ENCODE measurements at places on chromosomes 16 and 17.

DNA sequence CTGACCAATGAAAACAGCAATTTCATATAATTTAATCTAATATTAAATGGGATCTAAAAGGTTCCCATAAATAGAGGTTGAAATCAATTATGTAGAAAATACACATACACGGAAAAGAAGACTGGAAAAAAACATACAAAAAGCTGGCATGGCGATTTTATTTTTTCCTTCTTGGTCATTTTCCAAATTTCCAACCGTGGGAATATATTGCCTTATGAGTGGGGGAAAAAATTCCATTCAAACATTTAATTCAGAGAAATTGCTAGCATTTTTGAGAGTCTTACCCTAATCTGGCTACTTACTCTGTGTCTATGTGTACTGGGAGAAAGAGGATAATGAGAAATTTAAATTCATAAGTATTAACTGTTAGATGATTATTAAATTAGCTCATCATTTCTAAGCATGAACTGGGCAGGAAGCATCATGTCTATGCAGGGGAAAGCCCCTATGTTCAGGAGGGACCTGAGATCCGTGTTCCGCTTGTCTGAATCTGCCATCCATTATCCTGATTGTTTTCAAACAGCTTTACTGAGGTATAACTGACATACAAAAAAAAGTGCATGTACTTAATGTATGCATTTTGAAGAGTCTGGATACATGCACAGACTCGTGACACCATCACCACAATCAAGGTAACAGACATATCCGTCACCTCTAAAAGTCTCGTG is 145.2 kb downstream of the XYLT1 start:
- no peak for DNase-seq

- no peak for DNase-seq
These were observed 1.5 kb downstream of the BCL6B start for GRCh38 chr17:7024402-7024785.

DNA sequence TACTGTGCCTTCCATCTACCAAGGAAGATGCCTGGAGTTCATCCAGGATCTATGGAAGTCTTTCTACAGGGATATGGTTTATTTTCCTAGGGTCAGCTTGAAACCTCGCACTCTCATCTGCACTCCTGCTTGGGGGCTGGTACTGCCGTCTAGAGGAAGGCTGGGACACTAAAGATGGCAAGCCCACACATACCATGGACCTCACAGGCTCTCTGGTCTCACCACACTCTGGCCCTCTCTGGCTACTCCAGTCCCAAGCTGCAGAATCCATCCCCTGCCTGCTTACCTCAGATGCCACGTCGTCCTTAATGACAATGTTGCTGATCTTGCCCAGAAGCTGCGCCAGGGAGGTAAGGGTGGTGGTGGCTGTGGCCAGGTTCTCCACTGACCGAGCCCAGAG is 2.1 kb upstream of the UNC119 start:
- DNase-seq, result no peak

DNA sequence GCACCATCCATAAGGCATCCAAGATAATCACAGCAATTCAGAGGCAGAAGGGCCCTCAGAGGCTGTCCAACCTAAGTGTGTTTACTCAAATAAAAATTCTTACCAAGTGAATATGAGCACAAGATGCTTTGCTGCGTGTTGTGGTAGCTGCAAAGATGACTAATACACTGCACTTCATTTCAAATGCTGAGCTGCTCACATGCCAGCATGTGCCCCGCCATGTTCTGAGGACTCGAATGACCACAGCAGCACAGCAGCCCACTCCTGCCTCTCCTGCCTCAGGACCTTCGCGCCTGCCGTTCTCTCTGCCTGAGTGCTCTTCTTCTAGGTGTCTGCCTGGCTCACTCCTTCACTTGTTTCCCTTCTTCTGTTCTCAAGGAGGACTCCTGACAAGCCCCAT is 19.0 kb downstream of the PIK3R5 start:
- no peak for DNase-seq

- DNase-seq, result peak; percentile 87
These were observed 376 bp upstream of the STAC2 start for GRCh38 chr17:39225959-39226683.

GRCh38 chr17:3015890-3016289 is 47.5 kb downstream of the OR1D5 start:
- no peak for DNase-seq

GRCh38 chr16:8295513-8296237 is 294.6 kb downstream of the TMEM114 start:
- DNase-seq, result no peak

DNA sequence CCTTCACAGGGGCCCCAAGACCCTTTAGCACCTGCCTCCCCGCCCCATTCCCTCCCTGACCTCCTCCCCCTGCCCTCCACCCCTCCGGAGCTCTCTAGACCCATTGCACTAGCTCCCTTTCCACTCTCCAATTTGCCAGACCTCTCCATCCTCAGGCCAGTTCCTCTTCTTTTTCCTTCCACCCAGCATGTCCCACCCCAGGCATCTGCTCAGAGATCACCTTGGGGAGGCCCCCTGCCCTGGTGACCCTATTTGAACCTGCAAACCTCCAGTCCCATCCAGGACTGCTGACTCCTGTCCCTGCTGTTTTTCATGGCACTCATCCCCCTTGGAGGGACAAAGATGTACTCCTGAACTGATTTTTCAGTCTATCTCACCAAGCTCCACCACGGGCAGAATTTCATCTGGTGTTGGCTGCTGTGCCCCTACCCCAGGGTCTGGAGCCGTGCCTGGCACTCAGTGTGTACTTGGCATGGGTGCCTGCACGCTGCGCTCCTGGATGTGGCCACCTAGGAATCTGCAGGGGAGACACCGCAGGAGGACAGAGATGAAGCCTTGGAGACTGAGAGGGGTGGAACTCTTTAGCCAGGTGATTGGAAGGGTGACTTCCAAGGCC is 85.6 kb upstream of the CACNG5 start:
- no peak for DNase-seq

DNA sequence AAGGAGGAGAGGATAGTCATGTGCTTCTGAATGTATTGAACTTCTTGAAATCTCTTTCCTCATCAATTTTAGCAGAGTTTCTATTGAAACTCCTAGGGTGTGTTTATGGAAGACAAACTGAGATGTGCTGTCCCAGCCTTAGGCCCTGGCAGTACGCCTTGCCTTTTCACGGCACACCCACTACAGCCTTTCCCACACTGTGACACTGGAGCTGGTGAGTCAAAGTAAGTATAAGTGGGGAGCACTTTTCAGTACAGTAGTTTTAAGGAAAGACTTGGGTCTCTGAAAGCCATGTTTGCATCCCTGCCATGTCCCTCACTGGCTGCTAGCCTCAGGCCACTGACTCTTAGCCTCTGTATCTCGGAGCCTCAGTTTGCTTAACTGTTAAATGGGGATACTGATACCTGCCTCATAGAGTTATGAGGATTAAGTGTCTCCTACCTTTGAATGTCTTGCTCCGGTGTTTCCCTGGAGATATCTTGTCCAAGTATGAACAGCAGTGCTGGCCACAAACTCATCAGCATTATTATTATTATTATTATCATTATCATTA is 144.7 kb upstream of the CRHR1 start:
- no peak for DNase-seq

DNA sequence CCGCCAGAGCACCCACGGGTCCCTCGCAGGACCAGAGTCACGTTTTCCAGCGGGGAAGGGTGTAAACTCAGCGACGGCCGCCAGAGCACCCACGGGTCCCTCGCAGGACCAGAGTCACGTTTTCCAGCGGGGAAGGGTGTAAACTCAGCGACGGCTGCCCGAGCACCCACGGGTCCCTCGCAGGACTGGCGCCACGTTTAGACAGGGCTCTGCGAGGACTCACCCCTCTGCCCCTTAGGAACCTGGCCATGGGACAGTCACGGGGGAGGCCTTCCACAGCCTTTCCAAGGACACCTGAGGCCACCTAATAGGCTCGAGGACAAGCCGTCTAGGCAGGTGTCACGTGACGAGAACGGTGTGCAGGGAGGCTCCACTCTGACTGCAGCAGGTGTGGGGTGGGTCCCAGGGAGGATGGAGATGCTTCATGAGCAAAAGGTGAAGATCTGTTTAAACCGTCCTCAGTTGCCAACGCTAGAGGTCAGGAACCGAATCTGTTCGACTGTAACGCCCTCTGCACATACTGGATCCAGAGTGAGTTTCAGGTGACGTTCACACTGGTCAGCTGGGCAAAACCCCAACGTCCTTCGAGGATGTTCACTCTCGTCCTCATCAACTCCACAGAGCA is 48.0 kb upstream of the METRNL start:
- DNase-seq, result no peak

DNA sequence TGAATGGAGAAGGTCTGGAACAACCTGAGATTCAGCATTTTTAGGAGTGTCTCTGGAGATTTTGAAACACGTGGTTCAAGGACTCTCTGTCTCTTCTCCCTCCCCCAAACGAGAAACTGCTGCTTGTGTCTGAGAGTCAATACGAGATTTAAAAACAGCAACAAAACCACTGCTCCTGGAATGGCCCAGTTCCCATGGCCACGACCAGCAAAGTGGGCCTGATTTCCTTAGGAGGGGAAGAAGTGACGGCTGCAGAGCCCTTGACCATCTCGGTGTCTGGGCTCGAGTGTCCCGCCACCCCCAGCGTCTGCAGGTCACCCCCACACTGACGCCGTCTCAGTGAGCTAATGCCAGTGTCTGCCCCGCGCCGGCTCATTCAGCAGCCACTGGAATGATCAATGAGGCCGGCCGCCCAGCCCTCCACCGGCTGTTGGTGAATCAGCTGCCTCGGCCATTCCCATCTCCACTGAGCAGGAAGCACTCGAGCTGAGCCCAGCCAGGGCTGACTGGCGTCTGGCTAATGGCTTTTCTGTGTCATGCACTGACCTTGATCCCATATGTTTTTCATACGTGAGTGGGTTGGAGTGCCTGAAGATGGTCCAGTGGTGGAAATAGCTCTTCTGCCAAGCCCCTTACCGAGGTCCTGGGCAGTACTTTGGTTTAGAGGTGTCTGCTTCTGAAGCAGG is 151.8 kb downstream of the PITPNC1 start:
- peak; percentile 44 for DNase-seq

- peak; percentile 39 for DNase-seq
These were observed 458 bp downstream of the GFOD2 start for GRCh38 chr16:67718668-67719047.

GRCh38 chr17:44865231-44865660 is 17.6 kb downstream of the HIGD1B start:
- peak; percentile 87 for DNase-seq

- no peak for DNase-seq
These were observed 9.9 kb upstream of the SPPL2C start for GRCh38 chr17:45834471-45835396.

DNA sequence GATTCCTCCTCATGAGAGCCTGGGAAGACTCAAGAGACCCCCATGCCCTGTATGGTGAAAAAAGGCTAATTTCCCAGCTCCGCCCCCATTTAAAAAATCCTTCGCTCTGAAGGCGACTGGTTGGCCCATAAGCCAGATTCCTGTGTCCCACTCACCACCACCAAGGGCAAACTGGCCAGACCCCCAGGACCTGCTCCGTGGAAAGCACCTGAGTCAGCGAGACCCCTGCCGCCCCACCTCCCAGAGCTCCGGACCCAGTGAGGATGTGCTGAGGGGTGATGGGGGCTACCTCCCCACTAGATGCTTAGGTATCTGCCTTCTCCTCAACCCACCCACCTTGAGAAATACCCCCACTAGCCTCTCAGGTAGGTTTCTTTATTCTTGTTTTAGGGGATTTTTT is 42.2 kb downstream of the RBFOX3 start:
- no peak for DNase-seq

DNA sequence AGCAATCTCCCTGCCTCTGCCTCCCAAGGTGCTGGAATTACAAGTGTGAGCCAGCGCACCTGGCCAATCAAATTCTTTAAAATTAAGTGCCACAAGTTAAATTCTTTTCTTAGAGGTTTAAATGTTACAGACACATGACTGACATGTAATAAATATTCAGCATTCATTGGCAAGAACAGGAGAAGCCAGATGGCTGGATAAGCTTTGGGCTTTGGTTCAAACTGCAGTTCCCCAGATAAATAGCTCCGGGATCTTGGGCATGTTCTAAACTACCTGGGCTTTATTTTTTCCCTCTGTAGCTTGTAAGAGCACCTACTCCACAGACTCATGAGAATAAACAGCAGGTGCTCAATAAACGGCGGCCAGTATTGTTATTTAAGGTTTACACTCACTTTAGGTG is 34.1 kb downstream of the ABAT start:
- no peak for DNase-seq

DNA sequence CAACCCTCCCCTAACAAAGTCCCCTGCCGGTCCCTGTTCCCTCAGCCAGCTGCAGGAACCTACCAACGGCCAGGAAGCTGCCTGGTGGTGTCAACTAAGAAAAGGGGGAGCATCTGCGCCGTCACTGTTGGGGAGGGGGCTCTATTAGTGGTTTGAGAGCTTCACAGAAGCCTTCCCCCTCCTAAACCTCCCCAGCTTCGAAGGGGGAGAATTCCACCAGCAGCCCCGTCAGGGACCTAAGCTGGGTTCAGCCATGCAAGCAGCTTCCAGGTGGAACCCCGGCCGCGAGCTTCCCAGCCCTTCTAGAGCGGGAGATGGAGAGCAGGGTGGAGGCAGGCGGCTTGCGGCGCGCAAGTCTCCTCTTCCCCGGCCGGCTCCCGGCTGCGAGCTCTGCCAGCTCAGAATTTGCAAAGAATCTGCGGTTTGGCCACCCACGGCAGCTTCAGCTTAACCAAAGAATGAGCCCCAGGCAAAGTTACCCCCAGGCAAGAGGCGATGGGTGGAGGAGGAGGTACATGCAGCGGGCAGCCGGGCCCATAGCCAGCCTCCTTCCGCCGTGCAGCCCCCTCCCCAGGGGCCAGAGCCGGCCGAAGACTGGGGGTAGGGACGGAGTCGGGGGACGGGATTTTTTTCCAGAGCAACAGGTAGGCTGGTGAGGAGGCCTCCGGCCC is 33.7 kb downstream of the DDX19A start:
- no peak for DNase-seq

GRCh38 chr16:87337262-87337771 is 20.1 kb upstream of the C16orf95 start:
- DNase-seq, result no peak

DNA sequence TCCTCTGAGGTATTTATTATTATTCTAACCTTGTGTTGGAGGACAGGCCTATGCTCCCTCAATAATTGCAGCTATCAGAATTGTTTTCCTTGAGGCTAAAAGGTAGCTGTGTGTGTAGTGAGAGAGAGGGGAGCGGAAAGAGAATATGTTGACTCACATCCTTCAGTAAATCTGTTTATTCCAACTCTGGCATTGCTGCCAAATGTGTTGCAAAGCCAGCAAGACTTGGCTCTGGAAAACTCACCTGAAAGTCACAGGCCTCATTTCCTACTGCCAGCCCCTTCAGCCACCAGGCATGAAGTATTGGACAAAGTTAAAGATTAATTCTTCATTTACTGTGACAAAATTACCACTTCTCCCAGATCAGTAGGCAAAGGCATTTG is 9.6 kb downstream of the CA10 start:
- no peak for DNase-seq
